Cardiac muscle cell (in vitro differentiated cells and primary cell): ENCODE measurements at places on chromosomes 4 and X.

DNA sequence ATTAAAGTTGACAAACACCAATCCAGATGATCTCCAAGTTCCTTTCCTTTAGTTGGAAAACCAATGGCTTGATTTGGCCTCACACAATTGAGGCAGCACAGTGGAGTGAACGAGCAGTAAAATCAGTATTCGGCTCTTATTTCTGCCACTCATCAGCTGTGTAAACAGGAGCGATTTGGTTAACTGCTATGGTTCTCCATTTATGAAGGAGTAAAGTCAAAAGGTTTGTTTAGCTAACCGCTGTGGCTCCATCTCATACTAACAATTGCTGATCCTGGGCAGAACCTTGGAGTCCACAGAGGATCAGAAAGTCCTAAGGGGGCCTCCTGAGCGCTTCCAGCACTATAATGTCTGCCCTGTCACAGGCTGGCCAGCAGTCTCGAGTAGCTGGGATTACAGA lies 54.5 kb upstream of the EXOC1L start:
- no peak for DNase-seq

GRCh38 chrX:16826207-16826606 lies 39.9 kb downstream of the TXLNG start:
- DNase-seq, result peak; percentile 55

GRCh38 chrX:17527922-17528321 lies 152.9 kb downstream of the NHS start:
- DNase-seq, result no peak

DNA sequence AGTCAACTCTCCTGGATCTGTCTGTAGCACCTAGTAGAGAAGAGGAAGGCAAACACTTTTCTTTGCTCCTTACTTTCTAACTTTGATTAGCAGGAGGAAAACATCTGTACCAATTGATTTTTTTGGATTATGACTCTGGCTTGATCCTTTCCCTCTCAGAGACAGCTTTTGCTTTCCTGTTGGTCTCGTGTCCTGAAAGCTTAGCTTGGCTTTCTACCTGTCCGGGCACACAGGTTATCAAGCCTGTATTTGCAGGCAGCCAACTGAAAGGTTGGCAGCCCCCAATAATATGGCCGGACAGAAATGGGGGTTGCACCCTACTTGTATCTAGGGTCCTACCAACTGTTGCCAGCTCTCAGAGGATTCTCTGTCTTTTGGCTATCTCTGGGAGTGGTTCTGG lies 43.1 kb upstream of the LAMP2 start:
- DNase-seq, result no peak

DNA sequence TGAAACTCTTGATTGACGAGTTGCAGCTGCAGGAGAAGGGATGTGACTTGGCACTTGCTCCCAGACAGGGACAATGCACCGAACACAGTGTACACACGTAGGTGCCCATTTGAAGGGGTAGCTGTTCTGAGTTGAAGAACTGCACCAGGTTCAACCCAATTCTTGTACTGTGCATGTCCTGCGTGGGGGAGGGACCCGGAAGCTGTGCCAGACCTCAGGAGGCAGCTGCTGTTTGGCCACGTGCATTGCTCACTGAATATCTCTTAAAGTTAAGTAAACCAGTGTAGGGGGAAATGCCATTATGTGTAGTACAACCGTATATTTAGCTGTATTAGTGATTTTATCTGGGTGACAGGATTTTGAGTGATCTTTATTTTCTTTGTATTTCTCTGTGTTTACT lies 12.0 kb upstream of the RBBP7 start:
- peak; percentile 53 for DNase-seq

DNA sequence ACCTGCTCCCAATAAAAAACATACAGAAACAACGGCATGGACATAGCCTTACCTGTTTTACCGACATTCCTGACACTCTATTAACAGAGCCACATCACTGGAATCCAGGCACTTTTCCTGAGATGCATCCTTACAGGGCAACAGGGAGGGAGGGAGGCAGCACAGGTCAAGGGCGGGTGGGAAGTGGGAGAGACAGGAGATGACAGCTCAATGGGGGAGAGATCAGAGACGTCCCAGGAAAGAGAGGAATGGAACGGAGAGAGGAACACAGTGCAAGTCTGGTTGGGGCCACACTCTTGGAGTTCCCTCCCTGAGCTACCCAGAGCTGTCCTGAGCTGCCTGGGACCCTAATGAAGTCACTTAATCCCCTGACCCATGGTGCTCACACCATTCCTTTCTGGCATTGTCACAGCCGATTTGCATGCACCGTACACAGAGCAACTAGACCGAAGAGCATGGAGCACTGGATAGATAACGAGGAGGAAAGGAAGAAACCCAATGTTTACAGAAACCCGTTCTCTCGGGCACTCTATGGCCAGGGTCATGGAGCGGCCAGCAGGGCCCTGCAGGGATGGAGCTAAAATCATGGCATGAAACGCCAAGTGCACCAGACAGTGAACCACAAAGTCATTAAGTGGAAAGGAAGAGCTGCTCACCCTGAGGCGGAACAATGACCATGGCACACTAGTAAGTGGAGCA lies 93.1 kb downstream of the NSUN7 start:
- DNase-seq, result no peak

GRCh38 chr4:530017-530781 lies 31.2 kb downstream of the PIGG start:
- no peak for DNase-seq

- DNase-seq, result no peak
These were observed 10.3 kb downstream of the PDHA2 start for GRCh38 chr4:95850161-95850560.

DNA sequence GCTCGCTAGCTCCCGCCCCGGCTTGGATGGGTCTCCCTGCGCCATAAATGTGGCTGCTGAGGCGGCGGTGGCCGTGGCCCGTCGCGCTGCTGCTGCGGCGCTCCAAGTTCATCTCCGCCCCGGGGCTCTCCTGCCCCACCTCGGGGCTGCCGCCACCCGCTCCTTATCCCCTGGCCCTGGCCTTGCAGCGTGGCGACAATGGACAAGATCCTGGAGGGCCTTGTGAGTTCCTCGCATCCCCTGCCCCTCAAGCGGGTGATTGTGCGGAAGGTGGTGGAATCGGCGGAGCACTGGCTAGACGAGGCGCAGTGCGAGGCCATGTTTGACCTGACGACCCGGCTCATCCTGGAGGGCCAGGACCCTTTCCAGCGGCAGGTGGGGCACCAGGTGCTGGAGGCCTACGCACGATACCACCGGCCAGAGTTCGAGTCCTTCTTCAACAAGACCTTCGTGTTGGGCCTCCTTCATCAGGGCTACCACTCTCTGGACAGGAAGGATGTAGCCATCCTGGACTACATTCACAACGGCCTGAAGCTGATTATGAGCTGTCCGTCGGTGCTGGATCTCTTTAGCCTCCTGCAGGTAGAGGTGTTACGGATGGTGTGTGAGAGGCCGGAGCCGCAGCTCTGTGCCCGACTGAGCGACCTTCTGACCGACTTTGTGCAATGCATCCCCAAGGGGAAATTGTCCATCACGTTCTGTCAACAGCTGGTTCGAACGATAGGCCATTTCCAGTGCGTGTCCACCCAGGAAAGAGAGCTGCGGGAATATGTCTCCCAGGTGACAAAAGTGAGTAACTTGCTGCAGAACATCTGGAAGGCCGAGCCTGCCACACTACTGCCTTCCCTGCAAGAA lies 763 bp downstream of the USP38 start:
- DNase-seq, result peak; percentile 10

DNA sequence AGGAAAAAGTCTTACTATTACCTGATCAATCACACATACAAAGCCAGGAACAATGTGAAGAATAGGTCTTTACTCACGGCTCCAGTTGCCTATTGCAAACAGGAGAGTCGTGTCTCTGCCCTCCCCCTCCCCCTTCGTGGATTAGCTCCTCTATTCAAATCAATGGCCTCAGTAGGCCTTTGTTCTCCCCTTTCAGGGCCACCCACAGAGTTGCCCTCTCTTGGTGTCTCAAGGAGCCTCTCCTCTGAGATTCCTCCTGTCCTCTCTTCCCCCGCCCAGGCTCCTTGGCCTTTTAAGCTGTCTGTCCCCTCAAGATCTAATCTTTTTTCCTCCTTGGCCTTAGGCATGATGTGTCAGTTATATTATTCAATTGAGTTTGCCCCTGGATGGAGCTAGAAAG lies 107.2 kb upstream of the NALF2 start:
- peak; percentile 7 for DNase-seq

- no peak for DNase-seq
These were observed 71.2 kb downstream of the MSX1 start for GRCh38 chr4:4930677-4931076.

DNA sequence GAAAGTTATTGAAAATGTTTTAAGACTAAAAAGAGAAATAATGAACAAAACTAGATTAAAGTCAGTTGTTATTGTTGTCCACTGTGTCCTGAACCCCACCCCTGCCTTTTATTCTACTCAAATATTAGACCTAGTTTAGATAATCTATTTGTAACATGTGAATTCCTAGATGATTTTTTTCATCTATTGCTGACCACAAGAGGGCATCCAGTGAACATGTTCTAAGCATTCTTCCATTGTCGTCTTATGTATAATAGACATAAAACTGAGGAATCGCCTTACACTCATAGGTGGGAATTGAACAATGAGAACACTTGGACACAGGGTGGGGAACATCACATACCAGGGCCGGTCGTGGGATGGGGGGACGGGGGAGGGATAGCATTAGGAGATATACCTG lies 36.4 kb upstream of the HPRT1 start:
- DNase-seq, result peak; percentile 15

GRCh38 chrX:13147733-13148132 lies 103.3 kb upstream of the FAM9C start:
- DNase-seq, result no peak

DNA sequence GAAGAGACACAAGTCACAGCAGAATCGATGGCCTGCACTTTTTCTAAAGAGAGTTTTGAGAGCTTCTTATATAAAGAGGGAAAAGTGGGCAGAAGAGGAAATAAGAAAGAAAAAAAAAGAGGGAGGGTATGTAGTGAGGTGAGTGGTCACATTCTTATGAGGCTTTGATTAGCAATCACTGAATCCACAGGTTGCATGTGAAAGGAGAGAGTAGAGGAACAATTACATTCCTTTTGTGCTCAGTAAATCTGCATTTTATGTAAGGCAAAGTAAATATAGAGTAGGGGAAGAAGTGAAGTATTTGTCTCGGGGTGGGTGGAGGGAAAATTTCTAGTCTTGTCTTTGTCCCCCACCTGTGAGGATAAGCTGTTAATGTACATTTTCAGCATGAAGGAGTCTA lies 26.8 kb upstream of the MBTPS2 start:
- no peak for DNase-seq

DNA sequence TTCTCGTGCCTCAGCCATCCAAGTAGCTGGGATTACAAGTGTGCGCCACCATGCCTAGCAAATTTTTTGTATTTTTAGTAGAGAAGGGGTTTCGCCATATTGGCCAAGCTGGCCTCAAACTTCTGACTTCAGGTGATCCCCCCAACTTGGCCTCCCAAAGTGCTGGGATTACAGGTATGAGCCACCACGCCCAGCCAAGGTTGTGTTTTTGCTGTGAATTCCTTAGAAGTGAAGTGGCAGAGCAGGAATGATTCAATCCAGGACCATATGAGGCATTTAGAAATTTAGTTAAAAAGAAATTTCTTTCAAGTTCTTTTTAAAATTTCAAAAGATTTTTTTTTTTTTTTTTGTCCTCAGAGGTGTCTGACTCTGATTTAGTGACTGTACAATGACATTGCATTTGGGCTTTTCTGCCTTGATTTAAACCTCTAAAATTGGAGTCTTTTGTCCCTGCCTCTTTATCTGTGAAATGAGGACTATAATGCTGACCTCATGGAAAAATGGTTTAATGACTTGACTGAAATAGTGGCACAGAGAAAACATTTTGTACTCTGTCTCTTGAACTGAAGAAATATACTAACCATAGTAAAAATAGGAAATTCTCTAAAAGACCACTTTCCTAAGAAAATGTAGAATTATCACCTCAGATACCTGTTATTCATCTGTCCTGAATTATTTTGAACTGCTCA lies 59.9 kb downstream of the CXCL13 start:
- DNase-seq, result no peak

- DNase-seq, result no peak
These were observed 90.2 kb upstream of the DCLK2 start for GRCh38 chr4:149988087-149988410.

DNA sequence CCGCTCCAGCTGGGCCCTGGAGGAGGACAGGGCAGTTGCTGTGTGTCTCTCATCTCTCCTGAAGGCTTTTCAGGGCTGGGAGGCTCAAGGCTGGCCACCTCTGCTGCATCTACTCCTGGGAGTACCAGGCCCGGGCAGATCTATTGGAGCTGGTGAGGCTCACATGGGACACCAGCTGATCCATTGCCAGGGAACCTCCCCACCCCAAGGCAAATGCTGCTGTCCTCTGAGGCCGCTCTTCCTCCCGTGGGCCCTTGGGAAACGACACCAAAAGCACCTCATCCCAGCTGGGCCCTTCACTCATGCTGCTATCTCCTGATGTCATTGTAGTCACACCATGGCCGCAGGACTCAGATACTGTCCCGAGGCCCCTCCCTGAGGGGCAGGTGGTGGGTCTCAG lies 3.6 kb downstream of the UBL4A start:
- no peak for DNase-seq

- DNase-seq, result no peak
These were observed 409.3 kb downstream of the FAM47B start for GRCh38 chrX:35351795-35352483.

GRCh38 chr4:112973750-112974251 lies 75.7 kb upstream of the ANK2 start:
- DNase-seq, result no peak

GRCh38 chrX:809081-809480 lies 178.5 kb downstream of the SHOX start:
- no peak for DNase-seq

DNA sequence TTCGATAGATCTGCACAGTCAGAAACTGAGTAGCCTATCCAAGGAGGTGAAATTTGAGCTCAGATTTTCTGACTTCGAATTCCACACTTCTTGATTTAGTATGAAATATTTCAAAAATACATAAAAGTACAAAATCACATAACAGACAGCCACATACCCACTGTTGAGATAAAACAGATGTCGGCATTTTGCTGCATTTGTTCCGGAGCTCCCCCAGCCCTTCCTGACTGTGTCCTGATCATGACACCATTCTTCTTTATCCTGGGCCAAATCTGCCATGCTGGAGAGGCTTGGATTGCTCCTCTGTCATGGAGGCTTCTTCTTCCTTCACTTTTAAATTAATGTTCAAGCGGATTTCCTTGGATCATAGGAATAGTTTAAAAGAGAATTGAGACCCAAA lies 124.2 kb upstream of the RBPJ start:
- DNase-seq, result no peak

DNA sequence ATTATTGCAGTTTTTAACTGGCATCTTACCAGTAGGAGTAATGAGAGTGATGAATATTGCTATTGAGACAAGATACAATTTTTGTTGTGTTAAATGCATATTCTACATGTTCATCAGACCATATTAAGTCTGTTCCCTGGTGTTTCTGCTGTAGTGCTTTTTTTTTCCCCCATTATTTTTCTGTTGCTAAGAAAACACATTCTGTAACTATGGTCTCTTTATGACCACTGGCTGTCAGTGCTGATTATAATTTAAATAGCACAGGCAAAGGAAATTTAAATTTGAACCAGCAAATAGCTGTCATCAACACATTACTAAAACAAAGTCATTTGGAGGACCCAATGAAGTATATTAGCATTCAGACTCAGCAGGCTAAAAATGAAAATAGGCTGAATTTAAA lies 98.3 kb upstream of the ANKRD50 start:
- DNase-seq, result no peak
